ENCODE measurements at places on chromosomes 12 and 14. TPM values are rescaled to one million over a fixed set of nuclear protein-coding genes. Genes with fewer than 3 reads are reported as not detected.

- DNase-seq: no peak
Observed at GRCh38 chr14:62158779-62159178, 396.6 kb downstream of the SNAPC1 start.

GRCh38 chr12:62604871-62605270 lies 138.2 kb downstream of the MON2 start:
- no peak for DNase-seq

DNA sequence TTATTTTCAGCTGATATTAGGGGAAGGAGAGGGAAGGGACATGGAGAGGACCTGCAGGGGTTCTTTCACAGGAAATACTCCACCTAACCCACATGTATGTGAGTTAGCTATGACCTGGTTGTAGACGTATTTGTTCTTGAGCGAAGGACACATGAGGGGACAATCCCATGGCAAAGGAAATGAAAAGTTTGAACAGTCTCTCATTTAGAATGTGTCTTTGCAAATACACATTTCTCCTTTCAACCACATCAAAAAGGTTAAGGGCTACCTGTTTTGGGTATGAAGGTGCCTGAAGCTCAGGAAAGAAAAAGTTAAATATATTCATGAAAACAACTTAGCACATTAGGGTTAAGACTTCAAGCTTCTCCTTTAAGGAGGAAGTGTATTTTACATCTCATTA lies 7.4 kb downstream of the PYGL start:
- DNase-seq: no peak

DNA sequence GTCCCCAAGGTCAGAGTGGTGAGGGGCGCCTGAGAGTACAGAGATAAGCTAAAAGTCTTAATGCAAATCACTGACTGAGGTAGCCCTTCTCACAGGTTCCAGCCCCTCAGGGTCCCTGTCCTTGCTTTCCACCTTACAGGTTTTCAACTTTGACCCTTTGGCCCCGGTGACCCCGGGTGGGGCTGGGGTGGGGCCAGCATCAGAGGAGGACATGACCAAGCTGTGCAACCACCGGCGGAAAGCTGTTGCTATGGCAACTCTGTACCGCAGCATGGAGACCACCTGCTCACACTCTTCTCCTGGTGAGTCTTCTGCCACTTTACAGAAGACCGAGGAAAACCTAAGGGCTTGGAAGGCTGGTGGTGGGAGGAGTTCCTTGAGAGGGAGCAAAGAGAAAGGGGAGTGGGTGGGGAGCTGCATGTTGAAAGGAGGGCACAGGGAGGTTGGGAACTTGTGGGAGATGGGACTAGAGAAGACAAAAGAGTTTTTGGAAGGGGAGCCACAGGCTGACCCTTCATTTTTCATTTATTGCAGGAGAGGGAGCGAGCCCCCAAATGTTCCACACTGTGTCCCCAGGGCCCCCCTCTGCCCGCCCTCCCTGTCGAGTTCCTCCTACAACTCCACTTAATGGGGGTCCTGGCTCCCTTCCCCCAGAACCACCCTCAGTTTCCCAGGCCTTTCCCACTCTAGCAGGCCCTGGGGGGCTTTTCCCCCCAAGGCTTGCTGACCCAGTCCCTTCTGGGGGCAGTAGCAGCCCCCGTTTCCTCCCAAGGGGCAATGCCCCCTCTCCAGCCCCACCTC lies 2.4 kb downstream of the MBD6 start:
- DNase-seq: no peak

Gene KRT6C
- not detected for total RNA-seq

Gene CHGA
- not detected for total RNA-seq

Gene OVCH1
- total RNA-seq: not detected

- DNase-seq: peak; percentile 92
Observed at GRCh38 chr12:54431911-54432814, 13.1 kb upstream of the ITGA5 start.

Gene CCDC38
- not detected for total RNA-seq

- DNase-seq: peak; percentile 79
Observed at GRCh38 chr14:103693515-103693914, 21.7 kb downstream of the XRCC3 start.

GRCh38 chr12:13581031-13581430 lies 384.5 kb downstream of the EMP1 start:
- no peak for DNase-seq

DNA sequence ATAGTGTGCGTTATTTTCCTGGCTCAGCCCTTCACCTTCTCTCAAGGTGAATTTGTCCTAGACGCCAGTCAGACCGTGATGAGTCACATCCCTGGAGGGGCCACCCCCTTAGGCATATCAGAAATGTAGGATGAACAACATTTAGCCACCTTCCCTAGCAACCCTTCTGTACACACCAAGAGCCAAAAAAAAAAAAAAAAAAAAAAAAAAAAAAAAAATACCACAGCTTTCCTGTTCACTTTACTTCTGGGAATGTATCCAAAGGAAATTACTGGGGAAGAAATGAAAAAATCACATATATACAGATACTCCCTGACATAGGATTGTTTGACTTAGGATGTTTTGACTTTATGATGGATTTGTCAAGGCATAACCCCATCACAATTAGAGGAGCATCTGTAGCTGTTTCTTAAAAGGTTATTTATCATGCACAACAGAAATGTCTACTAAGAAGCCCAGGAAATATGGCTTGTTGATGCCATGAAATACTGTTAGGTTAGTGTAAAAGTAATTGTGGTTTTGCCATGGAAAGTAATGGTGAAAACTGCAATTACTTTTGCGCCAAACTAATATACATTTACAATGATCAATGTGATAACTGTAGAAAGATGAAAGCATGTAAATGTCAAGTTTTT lies 68.2 kb upstream of the BDKRB2 start:
- peak; percentile 22 for DNase-seq

- no peak for DNase-seq
Observed at GRCh38 chr14:94775871-94776210, 5.9 kb upstream of the GSC start.

Gene WNT1
- not detected for total RNA-seq

DNA sequence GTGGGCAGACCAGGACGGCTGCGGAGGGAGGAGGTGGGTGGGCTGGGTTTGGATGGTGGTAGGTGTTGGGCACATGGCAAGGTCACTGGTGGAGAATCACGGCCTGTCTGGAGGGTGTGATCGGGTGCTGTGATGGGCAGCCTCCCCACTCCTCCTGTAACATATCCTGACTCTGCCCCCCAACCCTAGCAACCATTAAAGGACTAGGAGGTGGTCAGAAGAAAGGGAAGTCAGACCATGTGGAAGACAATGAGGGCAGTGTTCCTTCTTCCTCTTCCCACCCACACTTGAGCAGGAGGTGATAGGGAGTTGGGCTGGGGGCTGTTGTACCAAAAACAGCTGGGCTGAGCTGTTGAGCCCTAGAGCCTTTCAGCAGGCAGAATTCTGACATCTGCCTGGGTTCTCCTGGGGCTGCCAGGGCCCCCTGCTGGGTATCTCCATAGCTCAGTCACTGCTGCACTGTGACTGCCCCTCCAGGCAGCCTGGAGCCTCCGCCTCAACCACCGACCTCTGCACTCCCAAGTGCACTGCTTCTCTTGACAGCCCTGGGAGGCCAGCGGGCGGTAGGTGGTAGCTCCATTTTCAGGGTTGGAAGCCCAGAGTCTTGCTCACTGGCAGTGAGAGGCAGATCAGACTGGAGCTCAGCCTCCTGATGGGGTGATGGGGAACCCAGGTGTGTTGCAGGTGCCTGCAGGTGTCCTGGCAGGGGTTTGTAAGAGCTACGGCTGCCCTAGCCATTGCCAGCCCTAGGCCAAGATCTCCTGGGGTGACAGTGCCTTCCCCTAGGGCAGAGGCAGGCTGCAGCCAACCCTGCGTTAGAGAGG lies 15.4 kb downstream of the VASH1 start:
- DNase-seq: peak; percentile 18

- DNase-seq: no peak
Observed at GRCh38 chr12:32214723-32215122, 108.1 kb downstream of the BICD1 start.

- DNase-seq: peak; percentile 92
Observed at GRCh38 chr12:122080149-122081082, 1.9 kb downstream of the MLXIP start.

Gene ITGA5
- total RNA-seq: 38.2 TPM

Gene NUAK1
- total RNA-seq: 9.8 TPM

All from PC-3 (cell line).